Stimulated activated CD8-positive, alpha-beta memory T cell treated with anti-CD3 and anti-CD28 coated beads, Interleukin-4, amount 100 ng/mL, for 48 hours (primary cell): ENCODE measurements at places on chromosomes 2 and 18.

- DNase-seq = no peak
These were observed 118.0 kb downstream of the KCNE4 start for GRCh38 chr2:223169830-223170605.

- DNase-seq = no peak
These were observed 33.0 kb upstream of the BOD1L2 start for GRCh38 chr18:57113799-57114420.

GRCh38 chr2:55672630-55673029 is 21.0 kb downstream of the PNPT1 start:
- DNase-seq = no peak

DNA sequence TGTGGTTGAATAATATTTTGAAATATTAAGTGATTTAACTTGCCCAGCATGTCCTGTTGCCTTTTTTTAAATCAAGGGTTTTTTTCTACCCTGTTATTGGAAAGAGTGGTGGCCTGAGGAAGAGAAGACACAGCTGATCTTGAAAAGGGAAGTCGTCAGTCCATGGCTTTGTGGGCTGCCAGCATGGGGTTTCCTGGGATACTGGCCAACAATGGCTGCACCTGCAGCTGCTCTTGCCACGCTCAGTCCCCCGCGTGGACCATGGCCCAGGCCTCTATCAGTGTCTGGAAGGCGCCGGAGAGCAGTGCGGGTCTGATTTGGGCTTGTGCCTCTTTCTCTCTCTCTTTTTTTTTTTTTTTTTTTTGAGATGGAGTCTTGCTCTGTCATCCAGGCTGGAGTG is 99.3 kb downstream of the ASB1 start:
- no peak for DNase-seq

GRCh38 chr2:4765787-4766530 is 926.2 kb upstream of the SOX11 start:
- DNase-seq = no peak

DNA sequence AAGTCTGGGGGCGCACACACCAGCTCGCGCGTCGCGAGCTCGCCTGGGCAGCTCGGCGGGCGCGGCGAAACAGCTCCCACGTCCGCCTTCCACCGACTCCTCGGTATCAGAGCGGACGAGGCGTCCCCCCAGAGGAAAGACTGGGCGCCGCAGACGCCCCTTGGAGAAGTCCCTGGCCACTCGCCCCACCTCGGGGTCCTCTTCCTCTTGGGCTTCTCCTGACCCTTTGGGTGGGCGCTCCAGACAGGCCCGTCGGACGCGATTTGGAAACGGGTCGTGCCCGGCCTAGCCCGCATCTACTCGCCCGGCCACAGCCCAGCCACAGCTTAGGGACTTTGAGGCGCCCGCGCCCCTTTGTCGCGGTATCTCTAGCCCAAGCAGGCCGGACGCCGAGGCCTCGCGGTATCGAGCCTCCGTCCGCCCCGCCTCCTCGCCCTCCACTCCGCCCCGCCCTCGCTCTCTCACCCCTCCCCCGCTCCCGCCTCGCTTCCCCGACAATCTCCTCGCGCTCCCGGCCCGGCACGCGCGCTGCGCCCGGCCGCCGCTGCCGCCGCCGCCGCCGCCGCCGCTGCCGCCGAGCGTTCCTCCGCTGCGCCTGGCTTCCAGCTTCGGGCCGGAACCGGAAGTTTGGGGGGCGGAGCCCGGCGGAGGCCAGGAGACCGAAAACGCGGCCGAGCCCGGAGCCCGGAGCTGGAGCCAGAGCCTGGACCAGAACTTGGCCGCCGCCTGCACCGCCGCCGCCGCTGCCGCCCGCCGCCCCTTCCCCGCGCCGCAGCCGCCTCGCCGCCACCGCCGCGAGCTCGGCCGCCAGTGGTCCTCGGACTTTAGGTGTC is 749 bp upstream of the ACVR2A start:
- peak; percentile 89 for DNase-seq

DNA sequence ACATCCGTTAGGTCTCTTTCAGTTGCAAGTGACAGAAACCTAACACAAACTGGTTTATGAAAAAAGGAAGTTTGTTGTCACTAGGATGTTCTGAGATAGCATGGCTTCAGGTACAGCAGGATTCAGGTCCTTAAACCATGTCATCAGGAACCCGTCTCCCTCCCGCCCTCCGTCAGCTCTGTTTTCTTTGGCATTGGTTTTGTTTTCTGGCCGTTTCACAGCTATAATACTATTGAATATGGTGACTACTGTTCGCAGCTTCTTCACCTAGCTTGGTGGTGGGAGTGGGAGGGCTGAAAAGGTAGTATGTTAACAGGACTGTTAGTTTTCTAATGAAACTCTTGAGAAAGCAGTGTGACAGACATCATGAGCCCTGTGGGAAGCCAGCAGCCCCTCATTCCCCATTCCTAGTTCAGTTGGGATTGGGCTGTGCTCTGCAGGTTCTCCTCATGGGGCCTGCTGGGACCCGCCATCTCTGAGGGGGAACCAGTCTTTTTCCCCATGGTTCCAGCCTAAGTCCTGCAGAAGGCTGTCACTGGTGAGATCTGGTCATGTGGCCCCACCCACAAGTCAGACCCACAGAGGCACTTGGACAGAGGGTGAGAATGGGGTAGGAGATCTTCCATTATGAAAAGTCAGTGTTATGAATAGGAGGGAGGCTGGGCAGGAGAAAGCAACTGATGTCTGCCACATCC is 12.1 kb downstream of the PTMA start:
- DNase-seq = no peak

GRCh38 chr2:61937886-61938285 is 32.4 kb downstream of the COMMD1 start:
- no peak for DNase-seq
